ENCODE measurements at places on chromosomes 11 and 22. TPM values are rescaled to one million over a fixed set of nuclear protein-coding genes. Genes with fewer than 3 reads are reported as not detected.

Gene BIRC3
- total RNA-seq: 15.5 TPM

Gene FOSL1
- 4.5 TPM for total RNA-seq

Gene CRYBB2
- total RNA-seq: 0.47 TPM

Gene GLYAT
- not detected for total RNA-seq

Gene ABTB2
- total RNA-seq: 4.7 TPM

Gene SLC22A12
- not detected for total RNA-seq

- DNase-seq: no peak
Measured at GRCh38 chr11:124276081-124276480, 19.9 kb downstream of the OR8G5 start.

GRCh38 chr11:80136991-80137390 is 696.2 kb upstream of the TENM4 start:
- no peak for DNase-seq

DNA sequence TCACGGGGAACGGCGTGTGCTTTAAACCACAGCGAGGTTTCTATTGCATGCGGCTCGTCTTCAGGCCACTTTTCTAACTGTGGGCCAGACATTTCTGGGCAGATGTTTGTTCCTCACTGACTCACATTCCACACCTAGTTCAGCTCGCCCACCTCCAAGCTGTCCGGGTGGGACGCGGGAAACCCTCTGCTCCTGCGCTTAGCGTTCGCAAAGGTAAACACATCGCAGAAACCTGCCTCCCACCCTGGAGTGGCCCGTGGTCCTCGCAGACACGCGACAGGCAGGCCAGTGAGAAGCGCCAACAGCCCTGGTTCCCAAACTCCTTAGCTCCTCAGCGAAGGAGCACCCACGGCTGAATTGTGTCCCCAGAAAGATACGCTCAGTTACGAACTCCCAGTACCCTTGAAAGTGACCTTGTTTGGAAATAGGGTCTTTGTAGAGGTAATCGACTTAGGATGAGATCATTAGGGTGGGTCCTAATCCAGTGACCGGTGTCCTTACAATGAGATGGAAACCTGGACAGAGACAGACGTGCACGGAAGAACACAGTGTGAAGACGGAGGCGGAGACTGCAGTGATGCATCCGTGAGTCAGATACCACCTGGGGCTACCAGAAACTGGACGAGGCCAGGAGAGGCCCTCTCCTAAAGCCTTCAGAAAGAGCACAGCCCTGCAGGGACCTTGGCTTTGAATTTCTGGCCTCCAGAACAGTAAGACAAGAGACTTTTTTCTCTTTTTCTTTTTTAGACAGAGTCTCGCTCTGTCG is 82.7 kb downstream of the CELSR1 start:
- no peak for DNase-seq

GRCh38 chr11:68542617-68543016 is 82.1 kb downstream of the PPP6R3 start:
- no peak for DNase-seq

DNA sequence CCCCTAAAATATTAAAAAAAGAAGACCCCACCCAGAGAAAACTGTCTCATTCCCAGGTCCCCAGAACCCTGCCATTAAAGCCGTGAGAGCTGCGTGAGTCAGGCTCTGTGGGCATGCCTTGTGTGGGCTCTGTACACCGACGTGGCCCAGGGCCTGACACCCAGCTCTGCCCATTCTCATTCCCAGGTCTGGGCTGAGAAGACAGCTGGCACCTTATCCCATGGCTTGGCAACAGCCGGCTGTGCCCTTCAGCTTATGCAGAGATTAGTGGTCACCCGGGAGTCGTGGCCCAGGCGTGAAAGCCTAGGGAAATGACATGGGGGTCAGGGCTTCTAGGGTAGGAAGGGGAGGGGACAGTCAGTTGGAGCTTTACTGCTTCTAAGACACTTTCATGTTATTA is 31.9 kb downstream of the OTOG start:
- DNase-seq: no peak

- peak; percentile 27 for DNase-seq
Measured at GRCh38 chr22:49659281-49659923, 168.3 kb downstream of the BRD1 start.

- DNase-seq: peak; percentile 80
Measured at GRCh38 chr11:34223021-34223813, 117.8 kb downstream of the NAT10 start.

DNA sequence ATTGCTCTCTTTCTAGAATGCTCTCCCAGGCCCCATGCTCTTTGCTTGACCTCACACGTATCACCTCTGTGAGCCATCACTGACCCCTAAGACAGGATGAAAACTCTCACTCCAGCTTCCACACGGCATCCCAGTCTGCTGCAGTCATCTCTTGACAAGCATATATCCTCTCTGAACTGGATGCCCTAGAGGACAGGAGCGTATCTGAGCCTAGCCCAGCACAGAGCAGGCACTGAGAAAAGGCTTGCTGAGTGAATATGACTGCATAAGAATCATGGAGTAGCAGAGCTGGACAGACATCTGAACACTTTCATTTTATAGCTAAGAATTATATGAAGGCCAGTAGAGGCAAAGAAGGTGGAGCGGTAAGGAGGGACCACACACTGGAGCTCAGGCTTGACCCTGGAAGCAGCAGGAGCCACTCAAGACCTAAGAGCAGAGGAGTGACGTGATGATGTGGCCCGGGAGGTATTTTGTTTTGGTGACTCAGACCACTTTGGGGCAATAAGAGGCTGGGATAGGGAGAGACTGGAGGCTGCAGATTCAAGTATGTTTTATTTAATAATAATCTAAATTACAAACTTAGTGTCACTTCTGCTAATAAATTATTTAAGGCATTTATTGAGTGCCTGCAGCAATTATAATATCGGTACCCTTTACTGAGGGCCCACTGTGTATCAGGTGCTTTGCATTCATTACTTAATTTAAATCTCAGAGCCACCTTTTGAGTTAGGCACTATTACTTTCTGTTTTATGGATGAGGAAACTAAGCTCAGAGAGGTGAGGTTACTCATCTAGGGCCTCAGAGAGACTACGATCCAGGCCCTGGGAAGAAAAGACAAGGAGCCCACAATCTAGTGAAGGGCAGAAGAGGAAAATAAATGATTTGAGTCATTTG is 42.6 kb downstream of the MAP6 start:
- no peak for DNase-seq

DNA sequence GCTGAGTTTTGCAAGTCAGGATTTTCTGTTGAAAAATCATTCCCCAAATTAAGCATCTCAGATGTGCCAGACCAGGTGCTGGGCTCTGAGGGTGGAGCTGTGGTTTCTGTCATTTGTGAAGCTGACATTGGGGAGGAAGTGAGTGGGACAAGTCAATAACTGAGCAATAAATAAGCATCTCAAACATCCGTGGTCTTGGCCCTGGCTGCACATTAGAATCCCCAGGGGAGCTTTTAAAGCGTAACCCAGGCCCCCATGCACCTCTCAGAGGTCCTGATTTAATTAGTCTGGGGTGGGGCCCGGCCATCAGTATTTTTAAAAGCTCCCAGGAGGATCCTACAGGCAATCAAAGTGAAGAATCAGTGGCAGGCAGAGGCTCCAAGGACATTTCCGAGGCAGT is 420.0 kb downstream of the MN1 start:
- DNase-seq: no peak

All from ureter (tissue), 1 donor.